ENCODE measurements at places on chromosomes 5 and 9.

DNA sequence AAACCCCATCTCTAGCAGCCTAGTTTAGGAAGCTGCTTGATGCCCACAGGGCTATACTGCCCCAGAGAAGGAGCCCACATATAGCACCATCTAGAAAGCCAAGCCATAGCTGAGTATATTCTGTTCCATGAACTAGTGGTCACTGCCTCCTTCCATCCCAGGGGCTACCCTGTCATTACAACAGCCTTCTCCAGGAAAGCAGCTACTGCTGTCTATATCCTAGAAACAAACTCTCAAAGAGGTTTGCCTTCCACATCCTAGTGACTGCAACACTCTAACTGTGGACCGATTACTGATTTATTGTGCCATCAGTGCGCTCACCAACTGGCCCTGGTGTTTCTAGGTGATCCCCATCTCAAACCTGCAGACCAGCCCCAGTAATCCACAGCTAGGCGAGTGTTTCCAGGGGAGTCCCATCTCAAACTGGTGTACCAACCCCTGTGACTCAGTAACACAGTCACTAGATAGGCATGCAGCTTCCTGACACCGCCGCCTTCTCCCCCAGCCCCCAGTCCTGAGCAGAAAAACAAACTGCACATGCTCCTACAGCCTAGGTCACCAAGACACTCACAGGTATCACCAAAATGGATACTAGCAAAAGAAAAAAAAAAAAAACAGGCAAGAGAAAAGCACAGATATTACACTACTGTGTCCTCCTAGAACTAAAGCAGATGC lies 14.8 kb downstream of the SPTLC1 start:
- no peak for DNase-seq

- DNase-seq: peak; percentile 80
Measured at GRCh38 chr5:132473019-132473531, 17.5 kb downstream of the IRF1 start.

- DNase-seq: no peak
Measured at GRCh38 chr5:30539004-30539634, 654.4 kb upstream of the CDH6 start.

GRCh38 chr9:81741103-81741502 lies 51.8 kb upstream of the TLE1 start:
- no peak for DNase-seq

- no peak for DNase-seq
Measured at GRCh38 chr5:41686767-41687166, 176.4 kb upstream of the PLCXD3 start.

Measured in stimulated activated CD8-positive, alpha-beta memory T cell treated with anti-CD3 and anti-CD28 coated beads, Interleukin-4, amount 100 ng/mL, for 48 hours (primary cell).